ENCODE measurements at places on chromosomes 3 and 15. TPM values are rescaled to one million over a fixed set of nuclear protein-coding genes. Genes with fewer than 3 reads are reported as not detected.

GRCh38 chr3:157919319-157919887, 186.8 kb downstream of the SHOX2 start:
- H3K36me3 ChIP-seq, result no peaks in the 10 kb centered on the region
- no peaks in the 10 kb centered on the region for H3K27me3 ChIP-seq
- no peaks in the 10 kb centered on the region for H3K4me1 ChIP-seq
- DNase-seq, result no peak
- no peak overlapping the region for H3K27ac ChIP-seq
- no peak overlapping the region for H3K4me3 ChIP-seq

Gene HGD
- total RNA-seq, result 19.2 TPM

DNA sequence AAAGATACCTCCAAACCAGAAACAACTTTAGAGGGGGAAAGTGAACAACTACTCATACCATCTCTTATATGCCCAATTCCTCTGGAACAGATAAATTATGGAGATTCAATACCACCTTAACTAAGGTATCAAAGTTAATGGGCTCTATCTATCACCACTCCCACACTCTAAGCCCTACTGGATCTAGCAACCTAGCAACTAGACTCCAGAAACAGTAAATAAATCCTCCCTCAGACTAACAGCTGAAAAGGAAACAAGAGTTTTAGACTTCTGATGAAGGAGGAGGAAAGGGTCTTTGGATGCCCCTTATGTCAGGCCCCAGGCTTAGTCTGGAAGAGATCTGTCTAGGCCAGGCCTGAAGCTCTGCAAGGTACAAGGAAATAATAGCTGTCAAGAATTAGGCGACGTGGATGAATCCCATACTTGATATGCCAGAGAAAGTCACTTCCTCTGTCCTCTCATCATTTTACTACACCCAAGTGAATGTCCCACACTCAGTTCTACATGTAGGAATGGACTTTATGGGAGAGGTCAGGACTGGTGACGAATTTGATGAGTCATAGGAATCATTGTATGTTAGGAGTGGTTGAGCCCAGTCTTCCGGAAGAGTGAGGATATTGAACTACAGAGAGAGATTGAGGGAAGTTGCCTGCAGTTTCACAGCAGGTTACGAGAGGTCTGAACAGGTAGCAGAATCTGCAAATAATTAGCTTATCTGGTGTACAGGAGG, 113.8 kb downstream of the AKAP13 start:
- H3K36me3 ChIP-seq, result no peaks in the 10 kb centered on the region
- H3K4me1 ChIP-seq, result no peaks in the 10 kb centered on the region
- no peaks in the 10 kb centered on the region for H3K27me3 ChIP-seq
- H3K27ac ChIP-seq, result no peak overlapping the region
- no peak overlapping the region for H3K4me3 ChIP-seq
- DNase-seq, result no peak

DNA sequence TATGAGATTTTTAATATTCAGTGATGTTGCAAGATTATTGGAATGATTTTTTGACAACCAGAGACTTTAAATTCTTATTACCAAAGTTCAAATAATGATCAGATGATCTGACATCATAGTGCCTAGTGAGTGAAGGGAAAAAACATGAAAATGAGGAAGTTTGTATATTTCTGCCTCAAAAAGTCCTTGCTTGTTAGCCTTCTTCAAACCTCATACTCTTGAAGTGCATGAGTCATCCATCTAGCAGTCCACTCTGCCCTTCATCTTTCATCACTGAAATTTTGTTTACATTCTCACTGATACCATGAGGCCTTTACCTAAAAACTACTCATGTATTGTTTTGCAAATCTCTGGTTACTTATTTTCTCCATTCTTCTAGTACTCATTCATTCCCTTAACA, 23.9 kb upstream of the OR5H6 start:
- H3K4me1 ChIP-seq, result no peaks in the 10 kb centered on the region
- no peaks in the 10 kb centered on the region for H3K27me3 ChIP-seq
- H3K27ac ChIP-seq, result no peak overlapping the region
- H3K4me3 ChIP-seq, result no peak overlapping the region
- H3K36me3 ChIP-seq, result no peaks in the 10 kb centered on the region
- no peak for DNase-seq

DNA sequence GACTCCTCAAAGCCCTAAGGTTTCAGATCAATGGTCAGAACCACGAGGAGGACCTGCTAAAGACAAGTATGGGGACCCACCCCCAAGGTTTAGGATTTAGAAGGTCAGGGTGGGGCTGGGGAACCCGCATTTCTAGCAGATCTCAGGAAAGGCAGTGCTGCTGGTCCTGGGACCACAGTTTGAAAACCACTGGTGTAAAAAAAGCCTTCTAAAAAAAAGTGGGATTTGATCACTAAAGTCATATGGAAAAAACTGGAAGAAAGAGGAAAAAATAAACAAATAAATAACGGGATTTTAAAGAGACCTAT, 832 bp downstream of the SLC41A3 start:
- no peaks in the 10 kb centered on the region for H3K36me3 ChIP-seq
- peak overlapping the region; percentile 85 for H3K4me3 ChIP-seq
- H3K27me3 ChIP-seq, result no peaks in the 10 kb centered on the region

GRCh38 chr3:124760601-124761000, 30.3 kb downstream of the UMPS start:
- no peak overlapping the region for H3K4me3 ChIP-seq
- peak overlapping the region; percentile 74 for H3K27ac ChIP-seq
- DNase-seq, result no peak
- no peaks in the 10 kb centered on the region for H3K27me3 ChIP-seq

Gene RBMS3
- 65.8 TPM for total RNA-seq

DNA sequence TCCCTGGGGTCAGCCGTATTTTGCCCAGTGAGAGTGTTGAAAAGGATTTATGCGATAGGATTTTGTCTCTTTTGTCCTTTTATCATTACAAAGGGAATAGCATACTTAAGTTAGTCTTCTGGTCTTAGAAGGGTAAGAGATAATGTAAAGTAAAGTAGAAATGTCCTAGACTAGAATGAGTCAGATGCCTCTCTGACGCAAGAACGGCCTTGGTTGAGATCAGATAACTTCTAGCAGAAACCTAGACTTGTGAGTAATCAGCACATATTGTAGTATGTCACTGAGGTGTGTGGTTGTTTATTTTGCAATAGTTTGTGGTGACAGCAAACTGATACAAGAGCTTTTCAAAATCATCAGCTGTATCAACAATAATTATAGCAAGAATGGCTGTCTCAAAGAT, 866.1 kb downstream of the NSUN3 start:
- no peaks in the 10 kb centered on the region for H3K36me3 ChIP-seq
- no peak overlapping the region for H3K27ac ChIP-seq
- no peak for DNase-seq
- H3K27me3 ChIP-seq, result no peaks in the 10 kb centered on the region
- H3K4me1 ChIP-seq, result no peaks in the 10 kb centered on the region

Gene PLCH1
- not detected for total RNA-seq

Gene PP2D1
- total RNA-seq, result not detected

Gene ALAS1
- 58.3 TPM for total RNA-seq

Data from ascending aorta (tissue), 2 donors.